ENCODE measurements at places on chromosomes 12 and 14.
A peak's percentile ranks its signal among the peaks of the same experiment; 100 is the strongest.

- DNase-seq, result no peak
Measured at GRCh38 chr12:132632521-132633228, 14.1 kb downstream of the P2RX2 start.

- no peak for DNase-seq
Measured at GRCh38 chr12:4771172-4771959, 51.2 kb downstream of the GALNT8 start.

- DNase-seq, result no peak
Measured at GRCh38 chr14:56100556-56100955, 17.7 kb upstream of the PELI2 start.

- no peak for DNase-seq
Measured at GRCh38 chr12:78186670-78187069, 356.0 kb downstream of the NAV3 start.

DNA sequence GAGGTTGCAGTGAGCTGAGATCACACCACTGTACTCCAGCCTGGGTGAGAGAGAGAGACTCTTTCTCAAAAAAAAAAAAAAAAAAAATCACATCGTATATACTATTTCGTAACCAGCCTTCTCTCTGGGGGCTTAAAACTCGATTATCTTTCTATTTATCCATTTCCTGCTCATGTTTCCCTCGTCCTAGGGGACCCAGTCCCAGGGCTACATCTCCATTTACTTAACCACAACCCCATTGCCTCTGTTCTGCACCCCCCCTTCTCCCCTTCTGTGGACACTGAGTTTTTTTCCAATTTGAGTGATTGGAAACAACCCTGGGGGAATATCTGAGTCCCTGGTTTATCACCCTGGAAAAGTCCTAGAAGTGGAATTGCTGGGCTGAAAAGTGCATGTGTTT is 36.2 kb upstream of the YY1 start:
- no peak for DNase-seq

DNA sequence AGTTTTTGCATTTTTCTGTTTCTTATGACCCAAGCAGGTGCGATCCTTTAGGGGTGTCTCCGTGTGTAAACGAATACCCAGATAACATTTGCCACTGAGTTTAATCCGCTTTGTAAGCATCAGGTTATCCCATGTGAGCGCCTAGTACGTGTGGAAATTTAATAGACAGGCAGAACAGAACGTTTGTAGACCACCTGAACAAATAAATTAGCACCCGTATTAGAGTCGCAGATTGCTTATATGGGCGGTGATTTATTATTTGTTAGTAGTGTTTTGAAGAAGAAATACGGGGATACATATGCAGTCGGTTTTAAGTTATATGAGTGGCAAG is 325 bp downstream of the C12orf60 start:
- no peak for DNase-seq

DNA sequence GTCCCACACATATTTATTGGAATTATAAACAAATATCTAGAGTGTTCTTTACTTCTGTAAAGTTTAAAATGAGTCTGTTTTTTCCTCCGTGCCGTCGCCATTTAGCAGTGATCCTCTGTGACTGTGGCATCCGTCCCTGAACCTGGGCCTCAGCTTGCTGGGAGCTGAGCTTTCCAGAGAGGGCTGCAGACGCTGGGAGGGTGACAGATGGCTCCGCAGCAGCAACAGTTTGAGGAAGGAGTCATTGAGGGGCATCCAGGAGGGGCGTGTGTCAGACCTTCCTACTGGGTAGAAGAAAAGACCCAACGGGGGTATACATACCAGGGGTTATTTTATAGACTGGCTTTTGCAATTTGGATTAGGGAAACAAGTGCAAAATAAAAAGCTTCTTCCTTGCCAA is 47.9 kb downstream of the NEUROD4 start:
- no peak for DNase-seq

GRCh38 chr14:31854508-31855075 is 222.5 kb upstream of the ARHGAP5 start:
- DNase-seq, result no peak

DNA sequence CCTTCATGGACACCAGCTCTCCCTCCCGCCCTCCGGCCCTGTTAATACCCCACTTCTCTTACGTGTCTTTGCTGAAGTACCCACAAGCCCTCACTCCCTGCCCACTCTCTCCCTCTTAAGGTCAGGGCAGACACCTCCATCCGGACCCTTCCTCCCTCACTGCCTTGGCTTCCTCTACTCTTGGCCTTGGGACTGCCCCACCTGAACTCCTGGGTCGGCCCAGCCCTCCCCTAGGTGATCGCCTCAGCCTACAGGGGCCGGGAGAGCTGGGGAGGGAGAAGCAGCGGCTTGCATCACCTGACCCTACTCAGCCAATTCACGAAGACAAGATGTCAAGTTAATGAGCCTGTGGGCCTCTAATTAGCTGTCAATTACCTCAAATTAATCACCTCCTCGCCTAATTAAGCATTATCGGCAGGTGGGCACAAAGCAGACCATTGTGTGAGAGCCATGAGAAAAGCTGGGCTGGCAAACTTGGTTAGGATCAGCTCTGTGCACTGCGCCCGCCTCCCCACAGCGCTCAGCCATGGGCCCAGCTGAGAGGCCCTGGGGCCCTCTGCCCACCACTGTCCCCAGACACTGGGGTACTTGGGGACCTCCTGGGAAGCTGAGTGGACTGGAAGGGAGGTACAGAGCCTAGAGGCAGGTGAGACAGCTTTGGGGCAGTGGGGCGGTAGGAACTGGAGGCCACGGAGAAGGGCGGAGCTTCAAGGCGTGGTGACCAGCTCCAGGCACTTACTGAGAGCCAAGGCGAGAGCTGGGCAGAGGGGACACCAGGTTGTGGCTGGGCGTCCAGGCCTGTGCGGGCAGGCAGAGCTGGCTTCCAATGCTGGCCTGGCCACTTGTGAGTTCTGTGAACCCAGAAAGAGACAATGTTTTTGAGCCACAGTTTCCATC is 25.1 kb upstream of the VSX2 start:
- no peak for DNase-seq

- peak; percentile 79 for DNase-seq
Measured at GRCh38 chr14:20476776-20477175, 7.6 kb downstream of the PNP start.

- no peak for DNase-seq
Measured at GRCh38 chr12:11307143-11307542, 3.1 kb downstream of the PRB4 start.

DNA sequence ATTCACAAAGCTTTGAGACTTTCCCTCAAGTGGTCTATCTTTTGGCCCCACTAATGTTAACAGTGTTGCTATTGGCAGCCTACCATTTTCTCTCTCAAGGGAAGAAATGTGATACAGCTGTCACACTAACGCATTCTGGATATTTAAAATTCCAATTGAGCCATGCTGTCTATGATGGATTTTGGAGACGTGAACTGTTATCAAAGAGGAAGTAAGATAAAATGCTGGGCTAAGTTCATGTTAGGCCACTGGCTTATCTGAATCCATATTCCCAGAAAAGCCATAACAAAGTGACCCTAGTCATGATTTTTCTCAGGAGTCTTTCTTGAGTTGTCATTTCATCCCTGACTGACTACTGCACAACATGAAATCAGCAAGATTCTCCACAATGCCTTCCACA is 200.2 kb downstream of the PHLDA1 start:
- peak; percentile 3 for DNase-seq

DNA sequence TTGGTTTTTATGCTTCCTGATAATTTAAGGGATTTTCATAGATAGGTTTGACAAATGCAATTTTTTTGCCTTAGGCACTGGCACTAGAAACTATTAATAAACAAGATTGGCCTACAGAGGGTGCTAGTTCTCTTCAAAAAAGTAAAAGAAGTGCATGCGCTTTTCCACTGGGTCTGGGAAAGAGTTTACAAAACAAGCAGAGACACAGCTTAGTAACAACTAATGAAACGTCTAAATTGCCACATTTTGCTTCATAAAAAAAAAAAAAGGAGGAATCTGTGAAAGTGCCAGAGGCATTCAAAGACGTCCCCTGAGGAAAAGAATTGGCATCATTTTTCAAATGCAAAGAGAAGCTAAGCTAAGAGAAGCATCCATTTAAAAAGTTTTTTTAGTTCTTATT is 58.3 kb upstream of the EEA1 start:
- DNase-seq, result peak; percentile 87

DNA sequence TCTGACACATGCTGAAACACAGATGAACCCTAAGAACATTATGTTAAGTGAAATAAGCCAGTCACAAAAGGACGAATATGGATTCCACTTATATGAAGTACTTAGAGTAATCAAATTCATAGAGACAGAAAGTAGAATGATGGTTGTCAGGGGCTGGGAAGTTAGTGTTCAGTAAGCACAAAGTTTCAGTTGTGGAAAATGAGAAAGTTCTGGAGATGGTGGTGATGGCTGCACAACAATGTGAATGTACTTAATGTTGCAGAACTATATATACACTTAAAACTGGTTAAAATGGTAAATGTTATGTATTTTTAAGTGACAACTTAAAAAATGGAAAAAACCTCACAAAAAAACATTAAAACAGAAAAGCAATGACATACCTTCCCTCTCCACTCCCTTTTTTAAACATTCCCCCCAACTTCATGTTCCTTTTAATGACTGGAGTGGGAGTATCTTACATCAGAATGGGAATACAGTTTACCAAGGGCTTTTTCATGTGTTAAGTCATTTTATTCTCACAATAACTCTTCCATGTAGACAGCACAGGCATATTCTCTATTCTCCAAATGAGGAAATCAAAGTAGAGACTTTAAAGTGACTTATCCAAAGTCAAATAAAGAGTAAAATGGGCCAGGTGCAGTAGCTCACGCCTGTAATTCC is 24.0 kb downstream of the BTBD7 start:
- no peak for DNase-seq

DNA sequence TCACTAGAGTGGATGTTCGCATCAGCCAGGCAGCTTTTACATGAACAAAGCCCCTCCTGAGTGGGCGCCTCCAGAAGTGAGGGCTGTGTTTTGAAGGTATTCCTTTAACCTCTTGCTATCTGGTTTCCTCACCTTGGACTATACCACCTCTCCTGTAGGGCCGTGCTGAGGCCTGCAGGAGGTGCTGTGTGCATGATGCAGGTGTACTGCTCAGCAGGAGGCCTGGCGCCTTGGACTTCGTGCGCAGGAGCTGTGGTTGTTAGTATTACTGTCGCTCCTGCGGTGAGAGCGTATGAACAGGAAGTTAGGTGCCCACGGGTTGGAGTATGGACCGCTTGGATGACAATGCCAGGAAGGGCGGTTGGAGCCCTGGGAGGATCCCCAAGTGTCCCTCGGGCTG is 130.7 kb downstream of the TSPAN9 start:
- DNase-seq, result no peak

- no peak for DNase-seq
Measured at GRCh38 chr12:68292151-68292943, 38.9 kb upstream of the IL22 start.

DNA sequence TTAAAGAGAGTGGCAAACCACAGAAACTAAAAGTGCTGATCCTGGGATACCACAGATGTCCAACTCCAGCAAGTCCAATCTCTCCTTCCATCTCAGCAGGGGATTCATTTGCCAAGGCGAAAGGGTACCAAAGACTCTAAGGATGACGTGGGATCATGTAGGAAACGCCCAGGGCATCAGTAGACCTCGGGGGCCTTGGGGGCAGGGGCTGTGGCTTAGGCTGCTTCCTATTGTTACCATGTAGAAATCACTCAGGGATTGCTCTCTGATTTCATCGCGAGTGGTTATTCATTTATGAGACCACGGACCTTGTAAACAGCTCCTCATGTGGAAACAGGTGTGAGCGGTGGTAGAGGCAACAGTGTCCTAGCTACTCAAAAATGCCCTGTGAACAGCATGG is 149.3 kb upstream of the FKBP4 start:
- peak; percentile 41 for DNase-seq

GRCh38 chr12:41419131-41419893 is 231.2 kb downstream of the PDZRN4 start:
- DNase-seq, result no peak

DNA sequence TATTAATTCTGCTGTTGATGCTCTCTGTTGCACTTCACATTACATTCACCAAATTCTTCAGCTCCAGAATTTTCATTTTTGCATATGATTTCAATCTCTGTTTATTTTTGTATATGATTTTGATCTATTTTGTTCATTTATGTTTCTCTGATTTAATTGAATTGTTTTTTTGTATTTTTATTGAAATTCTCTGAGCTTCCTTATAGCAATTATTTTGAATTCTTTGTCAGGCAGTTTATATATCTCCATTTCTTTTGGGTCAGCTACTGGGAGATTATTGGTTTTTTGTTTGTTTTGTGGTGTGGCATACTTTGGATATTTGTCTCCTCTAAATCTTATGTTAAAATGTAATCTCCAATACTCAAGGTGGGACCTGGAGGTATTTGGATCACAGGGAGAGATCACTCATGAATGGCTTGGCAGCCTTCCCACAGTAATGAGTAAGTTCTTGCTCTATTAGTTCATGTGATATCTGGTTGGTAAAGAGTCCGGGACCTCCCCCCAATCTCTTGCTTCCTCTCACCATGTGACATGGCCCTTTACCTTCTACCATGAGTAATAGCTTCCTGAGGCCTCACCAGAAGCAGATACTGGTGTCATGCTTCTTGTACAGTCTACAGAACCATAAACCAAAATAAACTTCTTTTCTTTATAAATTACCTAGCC is 8.7 kb upstream of the TCL1A start:
- DNase-seq, result no peak

GRCh38 chr12:62379723-62380045 is 86.9 kb upstream of the MON2 start:
- no peak for DNase-seq

- peak; percentile 68 for DNase-seq
Measured at GRCh38 chr14:78933948-78934524, 763.9 kb downstream of the NRXN3 start.

DNA sequence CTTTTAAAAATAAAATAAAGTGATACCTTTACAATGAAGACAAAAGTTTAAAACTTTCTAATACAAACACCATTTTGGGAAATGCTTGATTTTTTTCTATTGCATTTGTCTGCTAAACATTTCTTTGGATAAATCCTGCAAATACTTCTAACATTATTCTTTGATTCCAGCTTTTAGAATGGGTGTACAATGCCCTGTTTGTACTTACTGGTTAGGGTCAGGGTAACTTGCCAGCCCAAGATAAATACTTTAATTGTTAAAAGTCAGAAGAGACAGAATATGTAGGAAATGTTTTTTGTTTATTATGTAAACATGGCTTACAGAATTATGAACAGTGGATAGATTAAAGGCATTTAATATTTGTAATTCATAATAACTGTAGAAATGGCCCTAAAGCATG is 60.5 kb downstream of the WASHC4 start:
- no peak for DNase-seq

DNA sequence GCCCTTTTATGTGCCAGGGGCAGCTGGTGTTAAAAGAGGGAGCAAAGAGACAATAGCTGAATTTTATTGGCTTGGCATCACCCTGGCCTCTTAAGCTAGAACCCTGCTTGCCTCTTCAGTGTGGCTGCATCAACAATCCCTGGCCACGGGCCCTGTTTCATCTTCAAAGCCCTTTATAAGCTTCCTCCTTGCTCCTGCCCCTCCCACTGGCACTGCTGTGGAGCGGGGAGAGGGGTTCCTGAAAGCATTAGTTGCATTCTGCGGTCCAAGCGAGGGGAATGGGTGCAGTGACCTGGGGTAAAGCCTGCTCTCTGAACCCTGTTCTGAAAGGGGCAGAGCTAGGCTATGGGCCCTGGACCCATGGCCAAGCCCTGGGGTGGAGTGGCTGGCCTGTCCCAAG is 220 bp upstream of the KRT83 start:
- no peak for DNase-seq

GRCh38 chr14:76201162-76201561 is 49.4 kb downstream of the GPATCH2L start:
- DNase-seq, result no peak

Measured in hematopoietic multipotent progenitor cell treated with erythropoietin and hydrocortisone succinate and interleukin-3 and kit ligand, for 4 days (in vitro differentiated cells).